Naive thymus-derived CD8-positive, alpha-beta T cell (primary cell): ENCODE measurements at places on chromosomes 11 and 22. TPM values are rescaled to one million over a fixed set of nuclear protein-coding genes. Genes with fewer than 3 reads are reported as not detected.

- DNase-seq, result no peak
- no peak overlapping the region for H3K27ac ChIP-seq
- no peaks in the 10 kb centered on the region for H3K36me3 ChIP-seq
- H3K4me1 ChIP-seq, result no peaks in the 10 kb centered on the region
- peaks cover 10% of the 10 kb centered on the region for H3K27me3 ChIP-seq
- H3K4me3 ChIP-seq, result no peak overlapping the region
Observed at GRCh38 chr11:78710417-78710816, 135.8 kb upstream of the NARS2 start.

DNA sequence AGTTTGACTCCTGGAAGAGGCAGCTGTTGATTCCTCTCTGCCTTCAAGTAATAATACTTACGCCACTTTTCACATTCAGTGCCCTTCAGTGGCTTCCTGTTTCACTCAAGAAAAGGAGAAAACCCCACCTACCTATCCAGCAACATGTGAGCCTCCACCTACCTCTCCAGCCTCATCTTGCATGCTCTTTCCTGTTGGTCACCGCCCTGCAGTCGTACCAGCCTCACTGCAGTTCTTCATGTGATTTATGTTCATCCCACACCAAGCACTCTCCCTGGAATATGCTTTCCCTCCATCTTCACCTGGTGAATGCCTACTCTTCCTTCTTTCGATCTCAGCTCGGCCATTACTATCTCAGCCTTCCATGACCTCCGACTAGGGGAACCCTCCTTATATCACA, 21.8 kb upstream of the YWHAH start:
- H3K4me1 ChIP-seq, result peaks cover 8% of the 10 kb centered on the region
- H3K4me3 ChIP-seq, result no peak overlapping the region
- H3K27ac ChIP-seq, result no peak overlapping the region
- H3K36me3 ChIP-seq, result no peaks in the 10 kb centered on the region
- DNase-seq, result no peak
- H3K27me3 ChIP-seq, result peaks cover 27% of the 10 kb centered on the region

GRCh38 chr11:117950301-117950700, 21.1 kb upstream of the TMPRSS13 start:
- peak overlapping the region; percentile 83 for H3K4me3 ChIP-seq
- DNase-seq, result peak; percentile 85
- no peaks in the 10 kb centered on the region for H3K27me3 ChIP-seq

MUC2 gene
- not detected for total RNA-seq

UBQLN3 gene
- 0.41 TPM for total RNA-seq

CEP126 gene
- total RNA-seq, result 3.4 TPM

DNA sequence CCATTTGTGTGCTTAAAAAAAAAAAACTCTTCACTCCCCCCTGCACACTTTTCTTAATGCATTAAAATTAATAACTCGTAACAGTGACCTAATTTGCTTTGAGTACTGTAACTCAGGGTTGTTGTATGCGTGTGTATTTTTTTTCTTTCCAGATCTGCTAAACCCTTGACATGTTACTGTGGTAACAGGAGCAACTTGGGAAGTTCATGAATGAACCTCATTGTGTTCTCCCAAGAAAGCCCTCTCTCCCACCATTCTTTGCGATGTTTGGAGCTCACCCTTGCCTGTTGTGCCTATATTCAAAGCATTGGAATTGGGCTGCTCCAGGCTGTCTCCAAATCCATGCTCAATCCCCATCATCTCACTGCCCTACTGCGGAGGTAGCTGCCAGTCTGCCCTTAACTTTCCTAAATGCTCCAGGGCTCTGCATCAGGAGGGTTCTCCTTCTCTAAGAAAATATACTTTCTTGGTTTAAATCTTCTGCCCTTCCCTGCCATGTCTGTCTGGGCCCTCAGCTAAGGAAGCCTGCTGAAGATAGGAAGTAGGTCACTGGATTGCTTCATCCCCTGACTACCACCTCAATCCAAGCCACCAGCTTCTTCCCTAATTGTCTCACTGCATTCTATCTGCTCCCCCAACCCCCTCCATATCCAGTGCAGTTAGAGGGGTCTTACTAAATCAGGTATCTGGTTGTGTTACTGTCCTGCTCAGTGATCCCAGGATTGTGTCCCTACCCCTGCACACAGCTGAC, 70.3 kb downstream of the KIRREL3 start:
- H3K4me3 ChIP-seq, result no peak overlapping the region
- peaks cover 10% of the 10 kb centered on the region for H3K27me3 ChIP-seq
- H3K4me1 ChIP-seq, result no peaks in the 10 kb centered on the region

GRCh38 chr11:117037975-117038350, 60.3 kb downstream of the SIK3 start:
- H3K36me3 ChIP-seq, result no peaks in the 10 kb centered on the region
- peaks cover 75% of the 10 kb centered on the region for H3K4me1 ChIP-seq
- no peak for DNase-seq
- H3K27me3 ChIP-seq, result no peaks in the 10 kb centered on the region
- peak overlapping the region; percentile 56 for H3K4me3 ChIP-seq
- H3K27ac ChIP-seq, result peak overlapping the region; percentile 90

GRCh38 chr11:125931116-125931515, 14.7 kb upstream of the VSIG10L2 start:
- H3K27ac ChIP-seq, result no peak overlapping the region
- H3K4me3 ChIP-seq, result no peak overlapping the region
- peaks cover 29% of the 10 kb centered on the region for H3K27me3 ChIP-seq
- H3K36me3 ChIP-seq, result no peaks in the 10 kb centered on the region
- peaks cover 7% of the 10 kb centered on the region for H3K4me1 ChIP-seq
- no peak for DNase-seq
